ENCODE measurements at places on chromosomes 7 and 10.
A peak's percentile ranks its signal among the peaks of the same experiment; 100 is the strongest.

- no peak for DNase-seq
Observed at GRCh38 chr7:24464861-24465260, 108.4 kb upstream of the PALS2 start.

- no peak for DNase-seq
Observed at GRCh38 chr10:49505076-49505475, 33.8 kb downstream of the ERCC6 start.

DNA sequence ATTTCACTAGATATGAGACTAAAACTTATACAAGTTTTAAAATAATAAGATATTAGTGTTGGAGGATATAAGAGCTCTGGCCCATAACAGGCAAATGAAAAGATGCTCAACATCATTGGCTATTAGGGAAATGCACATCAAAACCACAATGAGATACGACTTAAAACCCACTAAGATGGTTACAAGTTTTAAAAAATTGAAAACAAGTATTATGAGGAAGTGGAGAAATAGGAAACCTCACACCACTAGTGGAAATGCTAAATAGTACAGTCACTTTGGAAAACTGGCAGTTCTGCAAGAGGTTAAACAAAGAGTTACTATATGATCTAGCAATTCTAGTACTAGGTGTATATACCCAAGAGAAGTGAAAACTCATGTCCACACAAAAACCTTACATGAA lies 17.2 kb downstream of the PANK1 start:
- DNase-seq = no peak

DNA sequence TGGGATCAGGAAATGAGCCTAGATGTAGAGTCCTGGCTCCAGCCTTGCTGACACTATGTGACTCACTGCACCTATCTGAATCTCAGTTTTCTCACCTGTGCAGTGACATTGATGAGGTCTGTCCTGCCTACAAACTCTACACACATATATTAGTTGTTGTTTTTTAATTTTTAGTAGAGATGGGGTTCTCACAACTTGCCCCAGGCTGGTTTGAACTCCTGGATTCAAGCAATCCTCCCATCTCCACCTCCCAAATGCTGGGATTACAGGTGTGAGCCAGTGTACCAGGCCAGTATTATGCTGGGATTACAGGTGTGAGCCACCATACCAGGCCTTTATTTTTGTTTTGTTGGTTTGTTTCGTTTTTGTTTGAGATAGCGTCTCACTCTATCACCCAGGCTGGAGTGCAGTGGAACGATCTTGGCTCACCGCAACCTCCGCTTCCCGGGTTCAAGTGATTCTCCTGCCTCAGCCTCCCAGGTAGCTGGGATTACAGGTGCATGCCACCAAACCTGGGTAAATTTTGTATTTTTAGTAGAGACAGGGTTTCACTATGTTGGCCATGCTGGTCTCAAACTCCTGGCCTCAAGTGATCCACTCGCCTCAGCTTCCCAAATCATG lies 11.8 kb upstream of the DDIT4 start:
- no peak for DNase-seq

GRCh38 chr10:51700228-51700817 lies 928 bp upstream of the CSTF2T start:
- peak; percentile 42 for DNase-seq

GRCh38 chr7:87128861-87129267 lies 23.4 kb upstream of the DMTF1 start:
- DNase-seq = no peak

DNA sequence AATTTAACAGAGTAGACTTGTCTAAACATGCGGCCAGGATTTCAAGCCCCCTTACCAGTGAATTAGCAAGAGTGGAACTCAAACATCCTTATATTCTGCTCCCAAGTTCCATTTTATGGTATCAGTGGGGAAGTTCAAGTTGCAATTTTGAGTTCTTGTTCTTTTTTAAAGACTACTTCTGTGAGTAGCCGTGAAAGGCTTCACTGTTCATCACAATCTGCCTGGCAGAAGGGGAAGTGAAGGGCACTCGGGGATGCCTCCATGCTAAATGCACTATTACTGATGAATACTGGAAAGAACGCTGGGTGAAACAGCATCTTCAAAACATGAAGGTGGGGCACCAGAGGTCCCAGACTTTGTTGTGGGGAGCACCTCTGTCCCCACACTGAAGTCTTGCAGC lies 22.4 kb upstream of the FGL2 start:
- DNase-seq = no peak

GRCh38 chr7:150003304-150003810 lies 129.6 kb downstream of the ATP6V0E2 start:
- no peak for DNase-seq

DNA sequence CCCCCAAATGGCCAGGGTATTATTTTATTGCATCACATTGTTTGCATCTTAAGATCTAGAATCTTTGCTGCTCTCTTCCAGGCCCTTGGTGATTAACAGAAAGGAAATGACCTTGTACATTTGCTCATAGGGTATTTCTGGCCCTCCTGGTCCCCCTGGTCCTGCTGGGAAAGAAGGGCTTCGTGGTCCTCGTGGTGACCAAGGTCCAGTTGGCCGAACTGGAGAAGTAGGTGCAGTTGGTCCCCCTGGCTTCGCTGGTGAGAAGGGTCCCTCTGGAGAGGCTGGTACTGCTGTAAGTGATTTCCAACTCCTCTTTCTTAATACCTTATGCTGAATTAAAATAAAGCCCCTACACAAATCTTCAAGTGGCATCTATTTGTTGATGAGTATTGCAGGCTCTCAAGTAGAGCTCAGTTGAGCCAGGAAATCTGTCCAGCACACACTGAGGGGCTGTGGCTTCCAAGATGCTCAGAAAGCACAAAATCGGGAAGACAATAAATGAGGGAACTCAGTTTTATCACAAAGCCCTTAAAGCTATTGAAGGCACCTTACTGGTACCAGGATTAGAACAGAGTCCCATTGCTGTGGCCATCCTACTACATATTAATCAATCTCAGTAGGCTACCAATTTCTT lies 28.2 kb downstream of the COL1A2 start:
- DNase-seq = no peak

- DNase-seq = no peak
Observed at GRCh38 chr10:79319115-79319771, 28.0 kb upstream of the PPIF start.

DNA sequence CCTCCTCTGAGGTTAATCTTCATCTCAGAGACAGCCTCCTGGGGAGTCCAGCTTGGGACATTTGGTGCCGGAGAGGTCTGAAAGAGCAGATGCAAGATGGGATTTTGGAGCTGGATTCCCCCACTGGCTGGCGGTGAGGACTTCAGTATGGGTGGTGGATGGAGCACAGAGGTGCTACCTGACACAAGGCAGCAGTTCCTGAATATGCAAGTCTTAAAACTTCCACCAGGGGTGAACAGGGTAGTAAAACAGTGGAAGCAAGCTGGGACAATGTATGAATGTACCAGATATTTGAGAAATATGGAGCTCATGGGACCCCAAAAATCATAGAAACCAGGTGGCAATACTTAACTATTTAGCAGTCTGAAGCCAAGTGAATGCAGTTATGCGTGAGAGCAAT lies 4.8 kb upstream of the TAF3 start:
- no peak for DNase-seq

DNA sequence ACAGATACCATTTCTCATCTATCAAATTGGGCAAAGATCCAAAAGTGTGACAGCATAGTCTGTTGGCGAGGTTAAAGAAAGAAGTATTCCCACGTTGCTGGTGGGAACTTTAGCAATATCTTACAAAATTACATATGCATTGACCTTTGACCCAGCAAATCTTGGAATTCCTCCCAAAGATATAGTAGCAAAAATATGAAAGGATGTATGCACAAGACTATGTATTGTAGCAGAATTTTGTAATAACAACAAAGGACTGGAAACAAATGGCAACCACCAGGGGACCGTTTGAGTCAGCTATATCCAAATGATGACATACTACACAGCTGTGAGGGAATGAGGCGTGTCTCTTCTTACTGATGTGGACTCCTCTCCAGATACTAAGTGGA lies 50.2 kb downstream of the KCNH2 start:
- DNase-seq = no peak

DNA sequence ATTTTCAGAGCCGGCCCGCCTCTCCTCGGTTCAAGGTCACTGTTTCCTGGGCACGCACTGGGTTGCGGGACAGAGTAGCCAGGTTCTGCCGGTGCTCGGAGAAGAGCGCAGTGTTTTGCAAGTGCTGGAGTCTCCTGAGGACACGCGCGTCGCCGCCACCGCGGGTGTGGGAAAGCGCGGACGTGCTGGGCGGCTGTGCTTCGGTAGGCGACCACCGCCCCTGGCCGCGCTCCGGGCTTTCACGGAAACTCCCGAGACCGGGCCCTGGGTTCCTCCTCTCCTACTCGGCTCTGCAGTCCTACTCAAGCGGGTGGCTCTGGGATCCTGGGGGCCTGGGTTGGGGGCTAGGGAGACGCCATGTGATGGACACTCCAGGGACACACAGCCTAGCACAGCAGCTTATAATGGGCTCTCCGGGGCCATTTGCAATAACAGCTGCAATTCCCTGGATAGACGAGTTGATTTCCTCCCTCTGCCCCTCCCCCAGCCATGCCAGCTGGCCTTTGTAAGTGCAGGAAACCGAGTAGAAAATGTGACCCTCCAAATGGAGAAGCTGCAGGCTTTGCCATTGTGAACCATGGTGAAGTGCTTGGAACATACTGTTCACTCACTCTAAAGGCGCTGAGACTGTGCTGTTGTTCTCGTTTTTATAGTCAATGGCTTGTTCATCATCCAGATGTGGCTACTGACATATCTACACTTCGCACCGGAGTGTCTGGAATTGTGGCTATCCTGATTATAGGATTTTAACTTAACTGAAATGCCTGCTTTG lies 2.1 kb downstream of the FRAT1 start:
- DNase-seq = no peak

Measured in kidney glomerular epithelial cell (primary cell).